ENCODE measurements at places on chromosomes 4 and X. TPM values are rescaled to one million over a fixed set of nuclear protein-coding genes. Genes with fewer than 3 reads are reported as not detected.
A peak's percentile ranks its signal among the peaks of the same experiment; 100 is the strongest.

DNA sequence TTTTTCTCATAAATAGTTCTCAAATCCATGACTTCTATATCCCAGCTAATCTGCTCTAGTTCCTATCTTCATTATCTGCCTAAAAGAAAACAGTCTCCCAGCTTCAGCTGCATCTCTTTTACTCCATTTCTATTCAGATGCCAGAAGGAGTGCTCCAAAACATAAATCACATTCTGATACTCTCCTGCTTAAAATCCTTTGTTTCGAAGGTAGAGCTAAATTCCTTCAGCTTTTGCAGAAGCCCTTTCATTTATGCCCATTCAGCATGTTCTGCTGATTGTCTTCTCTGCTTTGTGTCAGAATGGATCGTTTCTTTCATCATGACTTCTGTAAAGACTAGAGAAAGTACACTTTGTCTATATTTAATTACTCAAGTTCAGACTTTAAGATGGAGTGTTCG, 440.1 kb upstream of the SMIM31 start:
- DNase-seq = no peak

Gene CFI
- 21.9 TPM for total RNA-seq

Gene IL2
- total RNA-seq = not detected

- DNase-seq = no peak
Observed at GRCh38 chr4:20017070-20017776, 234.5 kb upstream of the SLIT2 start.

GRCh38 chrX:1416327-1416784, 24.4 kb upstream of the SLC25A6 start:
- peak; percentile 33 for DNase-seq

Gene SMR3B
- total RNA-seq = not detected

Gene EDNRA
- 3.6 TPM for total RNA-seq

DNA sequence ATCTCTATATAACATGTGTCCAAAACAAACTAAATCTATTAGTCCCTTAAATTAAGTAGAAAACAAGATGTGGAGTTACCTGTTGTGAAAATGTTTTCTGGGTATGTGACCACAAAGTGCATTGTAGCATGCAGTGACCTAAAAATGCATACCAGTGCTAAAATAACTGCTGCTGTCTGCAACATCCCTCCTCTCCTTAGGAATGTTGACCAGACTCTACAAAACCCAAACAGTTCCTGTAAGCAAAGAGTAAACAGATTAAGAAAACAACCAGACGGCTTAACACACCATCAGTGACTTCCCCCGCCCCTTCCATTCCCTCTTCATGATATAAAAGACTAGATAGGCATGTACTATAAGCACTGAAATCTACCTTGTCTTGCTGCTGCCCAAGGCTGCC, 15.8 kb upstream of the RAB33B start:
- DNase-seq = no peak

DNA sequence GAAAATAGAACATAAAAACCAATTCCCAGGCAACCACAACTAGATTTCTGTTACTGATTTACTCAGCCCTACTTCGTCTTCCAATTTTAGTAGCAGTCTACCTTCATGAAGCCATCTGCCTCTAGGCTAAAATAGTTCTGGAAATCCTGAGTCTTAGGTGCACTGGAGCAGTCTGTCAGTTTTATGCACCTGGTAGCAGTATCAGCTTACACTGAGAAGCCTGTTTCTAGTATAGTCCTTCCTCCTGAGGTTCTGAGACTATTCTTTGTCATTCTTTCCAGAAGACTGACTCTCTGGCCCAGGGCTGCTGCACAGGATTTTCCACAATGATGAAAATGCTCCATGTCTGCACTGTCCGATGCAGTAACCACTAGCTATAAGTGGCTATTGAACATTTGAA, 16.9 kb upstream of the HPRT1 start:
- DNase-seq = no peak

- no peak for DNase-seq
Observed at GRCh38 chr4:142129931-142130330, 493.5 kb downstream of the IL15 start.

GRCh38 chrX:121504153-121504552, 456.7 kb downstream of the GLUD2 start:
- DNase-seq = no peak

DNA sequence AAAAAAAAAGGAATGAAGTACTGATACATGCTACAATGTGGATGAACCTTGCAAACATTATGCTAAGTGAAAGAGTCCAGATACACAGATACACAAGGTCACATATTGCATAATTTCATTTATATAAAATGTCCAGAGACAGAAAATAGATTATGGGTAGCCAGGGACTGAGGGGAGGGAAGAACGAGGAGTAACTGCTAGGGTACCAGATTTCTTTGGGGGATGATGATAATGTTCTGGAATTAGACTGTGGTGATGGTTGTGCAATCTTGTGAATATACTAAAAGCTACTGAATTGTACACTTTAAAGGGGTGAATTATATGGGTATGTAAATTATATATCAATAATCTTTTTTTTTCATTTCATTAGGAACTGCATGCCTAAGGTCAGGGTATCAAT, 20.8 kb upstream of the AP1AR start:
- no peak for DNase-seq

Gene FAT4
- 7.3 TPM for total RNA-seq

DNA sequence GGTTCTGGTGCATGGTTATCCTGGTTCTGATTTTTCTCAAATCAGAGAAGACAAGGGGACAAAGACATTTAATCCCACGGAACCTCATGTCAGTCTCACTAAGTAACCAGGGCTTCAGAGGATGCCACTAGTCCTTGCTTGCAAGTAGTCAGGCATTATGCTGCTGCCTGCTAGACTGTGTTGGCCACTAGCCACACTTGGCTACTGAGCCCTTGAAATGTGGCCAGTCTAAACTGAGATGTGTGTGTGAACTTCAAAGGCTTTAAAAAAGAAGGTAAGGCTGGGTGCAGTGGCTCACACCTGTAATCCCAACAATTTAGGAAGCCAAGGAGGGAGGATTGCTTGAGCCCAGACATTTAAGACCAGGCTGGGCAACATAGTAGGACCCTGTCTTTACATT, 48.6 kb upstream of the IGFBP7 start:
- DNase-seq = no peak

GRCh38 chr4:37815591-37815990, 10.9 kb upstream of the PGM2 start:
- no peak for DNase-seq

- DNase-seq = no peak
Observed at GRCh38 chr4:155590796-155591585, 75.7 kb upstream of the GUCY1A1 start.

- no peak for DNase-seq
Observed at GRCh38 chr4:19579608-19580007, 672.1 kb upstream of the SLIT2 start.

Gene HERC6
- total RNA-seq = 7.7 TPM

DNA sequence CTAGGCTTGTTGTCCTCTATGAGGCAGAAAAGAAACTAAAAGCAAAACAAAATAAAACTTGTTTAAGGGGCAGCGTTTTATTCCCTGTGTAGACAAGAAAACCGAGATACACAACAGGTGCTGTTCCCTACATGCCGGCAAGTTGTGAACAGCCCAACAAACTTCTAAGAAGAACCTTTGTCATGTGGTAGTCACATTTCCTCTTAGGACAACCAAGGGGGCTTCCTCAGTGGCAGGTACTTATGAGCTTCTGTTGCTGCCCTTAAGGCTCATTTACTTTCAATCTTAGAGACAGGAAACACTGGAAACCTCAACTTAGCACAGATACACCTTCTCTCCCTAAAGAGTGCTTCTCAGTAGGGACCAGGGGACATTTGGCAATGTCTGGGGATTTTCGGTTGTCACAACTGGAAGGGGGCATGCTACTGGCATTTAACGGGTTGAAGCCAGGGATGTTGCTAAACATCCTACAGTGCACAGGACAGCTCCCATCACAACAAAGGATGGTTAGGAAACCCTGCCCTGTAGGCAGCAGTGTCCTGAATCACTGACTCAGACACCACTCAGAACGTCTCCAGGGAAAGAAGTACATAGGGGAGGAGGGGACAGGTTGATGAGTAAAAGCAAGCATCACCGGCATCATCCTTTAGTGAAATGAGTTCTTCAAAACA, 111.0 kb downstream of the ASB9 start:
- DNase-seq = no peak

Gene F9
- not detected for total RNA-seq

- no peak for DNase-seq
Observed at GRCh38 chr4:79632114-79632513, 224.1 kb upstream of the GK2 start.

DNA sequence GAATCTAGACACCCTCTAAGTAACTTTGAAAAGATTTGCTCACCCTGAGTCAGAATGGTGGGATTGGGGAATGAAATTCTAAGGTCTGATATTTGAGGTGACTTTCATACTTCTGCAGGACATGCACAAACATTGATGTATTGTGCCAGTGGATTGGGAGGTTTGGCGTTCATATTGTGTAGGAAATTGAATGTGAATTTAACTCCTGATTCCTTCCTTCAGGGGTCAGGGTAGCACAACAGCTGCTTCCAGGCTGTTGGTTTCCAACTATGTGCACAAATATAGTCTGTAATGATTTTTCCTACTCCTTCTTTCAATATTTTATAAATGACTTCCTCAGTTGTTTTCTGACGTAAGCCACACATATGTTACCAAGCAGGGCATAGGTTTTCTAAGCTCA, 3.1 kb downstream of the IL1RAPL1 start:
- DNase-seq = no peak
